Camera-type eye (tissue), 1 donor: ENCODE measurements at places on chromosomes 12 and 14. TPM values are rescaled to one million over a fixed set of nuclear protein-coding genes. Genes with fewer than 3 reads are reported as not detected.

The GLIPR1L1 gene
- total RNA-seq: not detected

The EMP1 gene
- 189 TPM for total RNA-seq

The ANKRD33 gene
- total RNA-seq: 4.2 TPM

The SLC39A5 gene
- 2.4 TPM for total RNA-seq

The FIGNL2 gene
- 2.2 TPM for total RNA-seq

The FGD4 gene
- total RNA-seq: 103 TPM

The B4GALNT1 gene
- total RNA-seq: 9.6 TPM

The KRT6A gene
- 1.2 TPM for total RNA-seq

The KRT73 gene
- total RNA-seq: not detected

The PTCSC3 gene
- total RNA-seq: not detected

The EIF2S3B gene
- total RNA-seq: 0.55 TPM

The KRT86 gene
- not detected for total RNA-seq

The RNU4-1 gene
- total RNA-seq: under 0.01 TPM

The CRIP2 gene
- total RNA-seq: 71.6 TPM

The DNAJC22 gene
- total RNA-seq: 1.4 TPM

The LGR5 gene
- total RNA-seq: 7.6 TPM

The SLC6A15 gene
- 71.4 TPM for total RNA-seq

The SLCO1A2 gene
- total RNA-seq: 0.05 TPM

The KRT4 gene
- total RNA-seq: 73.4 TPM

The SMCO2 gene
- 1.9 TPM for total RNA-seq

The GPR84 gene
- total RNA-seq: 0.16 TPM

The SIX6 gene
- total RNA-seq: 44.8 TPM

The GPD1 gene
- total RNA-seq: 28.3 TPM

The CLMN gene
- total RNA-seq: 25.3 TPM

The DCN gene
- total RNA-seq: 932 TPM

The TMEM119 gene
- total RNA-seq: 51.7 TPM

The KCNC2 gene
- 7.5 TPM for total RNA-seq

The HOXC11 gene
- not detected for total RNA-seq

The MSI1 gene
- total RNA-seq: 121 TPM

The ITPR2 gene
- total RNA-seq: 33.8 TPM

The IL26 gene
- not detected for total RNA-seq

The PPP4R4 gene
- 10.0 TPM for total RNA-seq

The KRT75 gene
- 0.71 TPM for total RNA-seq

The PLA2G1B gene
- total RNA-seq: not detected

The TBX3 gene
- 13.9 TPM for total RNA-seq

The INSM2 gene
- 24.3 TPM for total RNA-seq

The SLC25A47 gene
- 0.22 TPM for total RNA-seq

The LALBA gene
- not detected for total RNA-seq

The PAPLN gene
- 7.0 TPM for total RNA-seq

The TMEM132D gene
- total RNA-seq: 10.6 TPM

The FAM222A gene
- 25.1 TPM for total RNA-seq

The DDX51 gene
- total RNA-seq: 16.9 TPM

The CLEC4A gene
- total RNA-seq: 1.2 TPM
